ENCODE measurements at places on chromosomes 3 and 15.
A peak's percentile ranks its signal among the peaks of the same experiment; 100 is the strongest.

DNA sequence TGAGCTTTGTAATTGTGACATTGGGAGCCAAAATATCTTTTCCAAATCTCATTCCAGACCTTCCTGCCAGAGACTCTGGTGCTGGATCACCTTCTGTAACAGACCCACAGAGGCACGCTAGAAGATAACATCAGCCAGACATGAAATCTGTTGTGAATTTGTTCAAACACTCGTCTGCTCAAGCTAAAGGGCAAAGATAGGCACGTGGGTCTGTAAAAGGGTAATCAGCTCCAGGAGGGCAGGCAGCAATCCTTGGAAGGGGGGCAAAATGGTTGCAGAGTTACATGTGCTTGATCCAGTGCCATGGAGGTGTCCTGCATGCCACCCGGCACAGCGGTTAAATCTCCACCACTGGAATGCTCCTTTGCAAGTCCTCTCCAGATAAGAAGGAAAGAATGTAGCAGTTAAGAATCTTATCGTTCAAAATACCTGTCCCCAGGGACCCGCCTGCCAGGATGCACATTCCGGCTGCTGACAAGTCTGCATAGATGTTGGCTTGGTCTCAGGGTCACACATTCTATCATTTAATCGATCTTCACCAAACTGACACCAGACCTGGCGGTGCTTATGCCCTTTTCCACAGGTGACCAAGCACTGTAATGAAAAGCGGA, 74.8 kb downstream of the ADAMTS9 start:
- no peak for DNase-seq

DNA sequence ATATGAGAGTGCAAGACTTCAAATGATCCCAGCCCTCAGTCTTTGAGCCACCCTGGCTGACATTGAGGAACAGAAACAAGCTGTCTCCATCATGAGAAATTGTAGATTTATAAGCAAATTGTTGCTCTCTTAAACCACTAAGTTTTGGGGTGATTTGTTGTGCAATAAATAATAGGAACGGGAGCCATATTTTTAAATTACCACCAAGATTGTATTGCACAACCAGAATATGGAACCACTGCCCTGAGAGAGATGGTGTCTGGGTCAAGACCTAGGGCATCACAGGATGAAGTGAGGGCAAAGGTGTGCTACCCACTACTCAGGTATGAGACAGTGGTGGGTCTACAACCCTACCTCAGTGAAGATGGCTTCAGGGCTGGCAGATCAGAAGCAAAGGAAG, 2.3 kb upstream of the CFAP92 start:
- DNase-seq, result no peak

DNA sequence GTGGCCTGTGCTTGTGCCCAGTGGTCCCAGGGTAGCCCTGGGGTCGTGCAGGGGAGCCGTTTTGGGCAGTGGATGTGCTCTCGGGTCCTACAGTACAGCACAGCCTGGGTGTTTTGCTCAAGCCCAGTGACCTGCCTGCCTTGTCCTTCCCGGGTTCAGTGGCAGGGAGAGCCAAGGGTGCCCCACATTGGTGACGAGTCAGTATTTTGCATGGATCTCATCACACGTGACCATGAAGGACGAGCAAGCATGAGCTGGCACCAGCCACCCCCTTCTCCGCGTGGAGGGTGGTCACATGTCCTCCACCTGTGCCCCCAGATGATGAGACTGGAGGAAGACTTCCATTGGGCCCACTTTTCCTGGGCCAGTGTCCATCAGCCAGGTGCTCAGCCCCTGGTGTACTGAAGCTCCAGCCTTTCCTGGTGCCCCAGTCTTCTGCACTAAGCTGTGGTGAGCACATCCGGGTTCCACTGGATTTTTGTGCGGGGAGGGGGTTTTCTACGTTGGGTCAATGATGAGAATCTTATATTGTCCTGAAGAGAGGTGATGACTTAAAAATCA, 197.5 kb downstream of the UBE3A start:
- no peak for DNase-seq

- no peak for DNase-seq
Observed at GRCh38 chr3:77690284-77690845, 650.5 kb downstream of the ROBO2 start.

DNA sequence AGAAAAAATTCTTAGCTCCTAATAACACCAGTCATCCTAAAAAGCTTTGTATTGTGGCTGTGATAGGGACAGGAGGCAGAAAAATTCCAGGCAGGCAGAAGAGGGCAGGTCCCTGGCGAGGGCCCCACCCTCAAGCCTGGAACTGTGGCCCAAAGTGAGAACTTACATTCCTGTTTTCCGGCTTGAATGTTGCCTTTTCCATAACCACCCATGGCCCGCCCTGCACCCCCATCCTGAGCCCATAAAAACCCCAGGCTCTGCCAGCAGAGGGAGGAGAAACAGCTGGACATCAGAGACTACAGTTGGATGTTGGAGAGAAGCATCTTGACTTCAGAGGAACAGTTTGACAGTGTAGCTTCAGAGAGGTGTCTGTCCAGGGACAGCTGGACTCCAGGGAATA, 37.3 kb downstream of the SLCO2A1 start:
- no peak for DNase-seq

DNA sequence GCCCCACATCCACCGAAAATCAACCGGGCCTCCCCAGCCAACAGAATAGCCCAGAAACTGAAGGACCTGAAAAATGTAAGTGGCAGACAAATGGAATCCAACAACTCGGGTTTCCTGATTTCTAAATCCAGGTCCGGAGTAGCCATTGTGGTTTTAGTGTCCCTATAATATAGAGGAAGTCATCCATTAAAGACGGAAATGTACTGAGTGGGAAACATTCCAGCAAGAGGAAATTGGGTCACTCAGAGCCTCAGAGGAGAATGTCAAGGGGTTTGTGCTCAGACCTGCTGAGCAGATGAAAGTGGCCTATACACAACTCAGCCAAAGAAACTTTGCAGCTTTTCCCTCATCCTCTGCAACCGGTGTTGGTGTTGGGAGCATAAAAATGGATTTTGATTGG, 366.7 kb downstream of the ERC2 start:
- DNase-seq, result no peak

- DNase-seq, result no peak
Observed at GRCh38 chr3:123635217-123635616, 50.4 kb upstream of the HACD2 start.

DNA sequence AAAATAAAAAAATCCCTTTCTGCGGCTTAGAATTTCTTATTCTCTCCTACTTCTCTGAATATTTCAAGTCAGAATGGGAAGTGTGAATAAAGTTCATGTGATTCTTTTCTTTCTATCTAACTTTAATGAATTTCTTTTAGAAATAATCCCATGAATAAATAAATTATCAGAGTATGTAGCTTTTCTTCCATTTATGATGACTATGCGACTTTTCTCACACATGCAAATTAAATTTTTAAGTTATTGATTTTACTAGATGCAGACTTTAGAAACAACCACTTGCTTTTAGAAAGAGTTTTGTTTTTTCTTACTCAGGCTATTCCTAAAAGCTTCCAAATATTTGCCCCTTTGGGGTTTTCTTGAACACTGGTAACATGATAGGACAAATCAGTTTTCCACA, 477.7 kb upstream of the AGTR1 start:
- no peak for DNase-seq

DNA sequence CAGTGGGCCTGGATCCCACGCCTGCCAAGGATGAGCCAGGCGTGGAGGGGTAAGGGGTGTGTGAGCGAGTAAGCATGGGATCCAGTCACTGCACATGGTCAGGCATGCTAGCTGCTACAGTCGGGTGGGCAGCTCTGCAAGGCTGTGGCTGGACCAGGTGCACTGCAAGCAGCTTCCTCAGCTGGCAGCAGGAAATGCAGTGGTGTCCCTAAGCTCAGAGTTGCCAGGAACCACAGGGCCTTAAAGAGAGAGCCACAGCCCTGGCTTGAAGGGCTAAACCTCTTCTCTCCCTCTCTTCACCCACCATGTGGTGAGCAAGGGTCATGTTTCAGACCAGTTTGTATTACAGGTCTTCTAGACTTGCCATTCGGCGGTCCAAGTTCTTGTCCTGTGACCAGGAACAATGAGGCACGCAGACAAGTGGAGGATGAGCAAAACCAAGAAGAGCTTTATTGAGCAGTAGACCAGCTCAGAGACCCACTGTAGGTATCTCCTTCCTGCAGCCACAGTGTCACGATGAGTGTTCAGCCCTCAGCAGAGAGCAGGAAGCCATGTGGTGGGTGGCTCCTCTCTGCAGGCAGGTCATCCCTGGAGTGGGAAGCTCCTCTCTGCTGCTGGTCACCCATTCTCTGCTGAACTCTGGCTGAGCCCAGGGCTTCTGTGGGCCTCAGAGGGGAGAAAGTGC, 511.9 kb downstream of the PYDC2 start:
- no peak for DNase-seq

- no peak for DNase-seq
Observed at GRCh38 chr15:86615411-86615810, 535.7 kb downstream of the AGBL1 start.

DNA sequence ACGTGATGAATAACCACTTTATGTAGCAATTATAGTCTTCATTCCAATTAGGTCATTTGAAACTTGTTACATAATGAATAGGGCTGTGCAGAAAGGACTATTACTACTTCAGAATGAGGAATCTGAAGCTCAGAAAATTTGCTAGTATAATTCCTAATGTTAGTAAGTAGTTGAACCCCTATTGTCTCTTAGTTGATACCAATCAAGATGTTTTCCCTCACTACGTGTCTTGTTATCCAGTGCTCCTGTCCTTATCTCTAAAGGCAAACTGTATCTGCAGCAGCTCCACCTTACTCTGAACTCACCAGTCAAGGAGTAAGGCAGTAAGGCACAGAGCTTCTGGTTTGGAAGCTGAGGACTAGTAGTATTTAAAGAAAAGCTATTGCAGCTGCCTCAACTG, 32.0 kb downstream of the RAB11A start:
- DNase-seq, result no peak

DNA sequence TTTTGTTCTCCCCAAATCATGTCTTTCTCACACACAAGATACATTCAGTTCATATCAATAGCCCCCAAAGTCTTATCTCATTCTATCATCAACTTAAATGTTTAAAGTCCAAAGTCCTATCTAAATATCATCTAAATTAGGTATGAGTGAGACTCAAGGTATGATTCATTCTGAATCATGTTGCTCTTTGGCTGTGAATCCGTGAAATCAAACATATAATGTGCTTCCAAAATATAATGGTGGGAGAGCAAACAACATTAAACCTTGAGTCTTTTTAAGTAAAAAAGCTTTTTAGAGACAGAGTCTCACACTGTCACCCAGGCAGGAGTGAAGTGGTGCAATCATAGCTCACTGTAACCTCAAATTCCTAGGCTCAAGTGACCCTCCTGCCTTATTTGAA, 139.1 kb downstream of the SAMMSON start:
- no peak for DNase-seq

- no peak for DNase-seq
Observed at GRCh38 chr3:106740116-106740515, 637.1 kb upstream of the CCDC54 start.

- DNase-seq, result no peak
Observed at GRCh38 chr3:40754994-40755393, 230.2 kb downstream of the ZNF621 start.

GRCh38 chr15:64009798-64010261, 36.5 kb downstream of the DAPK2 start:
- no peak for DNase-seq

GRCh38 chr15:76439542-76439941, 103.0 kb downstream of the ISL2 start:
- DNase-seq, result no peak

- DNase-seq, result no peak
Observed at GRCh38 chr3:36733162-36733696, 31.1 kb downstream of the DCLK3 start.

GRCh38 chr15:27342991-27343390, 372.0 kb downstream of the GABRG3 start:
- no peak for DNase-seq

GRCh38 chr15:68217341-68217740, 12.2 kb downstream of the CLN6 start:
- DNase-seq, result no peak

GRCh38 chr15:26083896-26084295, 220.8 kb upstream of the ATP10A start:
- no peak for DNase-seq

GRCh38 chr15:40253167-40253790, 14.4 kb downstream of the PAK6 start:
- no peak for DNase-seq

DNA sequence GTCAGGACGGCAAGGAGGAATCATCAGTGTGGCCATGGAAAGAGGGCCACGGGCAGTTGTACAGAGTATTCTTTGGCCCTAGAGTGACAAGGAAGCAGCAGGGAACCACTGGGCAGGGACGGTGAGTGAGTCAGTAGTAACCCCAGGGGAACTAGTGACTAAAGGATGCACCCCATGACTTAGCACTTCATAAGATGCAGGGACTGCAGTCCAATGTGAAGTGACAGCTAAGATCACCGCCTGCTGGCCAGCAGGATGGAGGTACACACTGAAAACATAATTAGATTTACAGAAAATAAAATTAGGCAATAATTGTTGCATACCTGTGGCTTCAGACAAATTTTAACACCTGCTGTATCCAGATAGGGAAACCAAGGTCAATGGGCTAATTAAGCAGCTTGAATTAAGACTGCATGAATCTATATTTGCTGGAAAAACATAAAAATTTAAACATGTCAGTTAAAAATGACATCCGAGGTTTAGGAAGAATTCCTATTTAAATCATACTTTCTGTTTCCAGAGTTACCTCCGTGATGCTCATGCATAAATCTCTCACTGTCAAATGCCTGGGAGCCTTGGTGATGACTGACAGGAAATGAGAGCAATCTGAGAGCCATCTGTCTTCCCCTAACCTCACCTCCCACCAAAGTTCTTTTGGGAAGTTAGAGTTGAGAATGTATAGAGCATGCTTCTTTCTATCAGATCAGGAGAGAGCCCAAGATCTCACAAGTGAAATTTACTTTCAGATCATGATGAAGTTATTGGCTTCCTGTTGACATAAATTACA, 56.5 kb downstream of the DCLK3 start:
- no peak for DNase-seq

DNA sequence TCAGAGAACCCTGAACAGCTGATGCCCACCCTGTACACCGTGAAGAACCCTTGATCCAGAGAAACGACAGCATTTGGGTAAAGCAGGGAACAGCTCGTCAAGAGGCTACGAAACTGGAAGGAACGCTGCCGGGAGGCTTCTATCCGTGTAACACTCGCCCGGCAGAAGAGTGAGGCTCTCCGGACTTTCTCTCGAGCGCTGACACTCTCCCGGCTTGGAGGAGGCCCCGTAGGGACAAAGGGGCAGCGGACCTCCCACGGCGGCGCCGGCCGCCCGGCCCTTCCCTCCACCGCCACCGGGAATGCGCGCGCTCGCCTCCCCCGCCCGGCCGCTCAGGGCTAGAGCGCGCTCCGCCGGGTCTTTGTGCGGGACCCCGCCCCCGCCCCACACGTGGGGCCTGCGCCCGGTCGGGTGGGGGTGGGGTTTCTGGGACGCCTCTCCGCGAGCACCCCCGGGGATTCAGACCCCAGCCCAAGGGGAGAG, 1.7 kb downstream of the HYAL2 start:
- DNase-seq, result peak; percentile 84

DNA sequence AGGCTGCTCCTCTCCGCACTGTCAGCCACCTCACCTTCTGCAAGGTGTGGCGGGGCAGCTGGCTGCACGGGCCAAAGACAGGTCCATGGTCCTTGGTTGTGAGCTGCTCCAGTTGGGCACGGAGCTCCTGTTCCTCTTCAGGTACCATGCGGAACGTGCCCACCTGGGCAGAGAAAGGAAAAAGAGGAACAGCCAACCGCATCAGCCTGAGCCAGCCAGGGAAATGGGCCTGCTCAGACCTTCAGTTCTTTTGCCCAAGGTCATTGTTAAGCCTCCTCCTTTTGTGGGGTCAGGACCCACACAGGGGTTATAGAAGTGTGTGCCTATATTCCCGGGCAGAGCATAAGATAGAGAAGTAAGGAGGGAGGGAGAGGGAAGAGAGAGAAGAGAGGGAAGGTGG, 2.8 kb downstream of the RLBP1 start:
- no peak for DNase-seq

- DNase-seq, result no peak
Observed at GRCh38 chr3:173467501-173467900, 70.0 kb downstream of the NLGN1 start.
